Midbrain (tissue), 1 donor: ENCODE measurements at places on chromosomes 13 and 19.

DNA sequence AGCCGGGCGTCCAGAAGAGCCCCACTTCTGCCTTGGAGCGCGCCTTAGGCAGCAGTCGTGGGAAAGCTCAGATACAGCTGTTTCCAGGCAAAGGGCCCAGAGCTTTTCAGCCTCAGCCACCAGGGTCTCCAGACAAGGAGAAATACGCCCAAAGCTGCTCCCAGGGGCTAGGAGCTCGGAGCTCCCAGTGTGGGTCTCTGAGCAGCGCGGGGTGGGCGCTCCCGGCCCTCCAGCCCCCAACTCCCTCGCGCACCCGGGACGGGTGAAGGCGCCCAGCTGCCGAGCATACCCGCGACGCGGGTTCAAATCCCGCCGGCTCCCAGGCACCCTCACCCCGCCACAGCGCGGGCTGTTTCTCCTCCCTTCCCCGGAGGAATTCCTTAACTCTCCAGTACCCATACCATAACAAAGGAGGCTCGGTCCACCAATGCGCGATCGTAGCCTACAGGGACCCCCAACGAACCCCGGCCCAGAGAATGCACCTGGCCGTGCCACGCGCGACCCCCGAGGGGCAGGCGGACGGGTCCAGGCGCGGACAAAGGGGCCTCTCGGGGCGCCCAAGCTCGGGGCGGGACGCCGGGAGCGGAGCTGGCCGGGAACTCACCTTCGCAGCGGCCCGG lies 507 bp downstream of the COL4A1 start:
- no peak for DNase-seq

GRCh38 chr19:21117041-21117907 lies 24.6 kb upstream of the ZNF431 start:
- DNase-seq, result no peak

- no peak for DNase-seq
Observed at GRCh38 chr13:100773923-100774663, 99.5 kb upstream of the TMTC4 start.

GRCh38 chr19:3115916-3116602 lies 19.8 kb upstream of the GNA15 start:
- DNase-seq, result no peak

GRCh38 chr13:31595563-31595962 lies 143.8 kb upstream of the RXFP2 start:
- no peak for DNase-seq

- no peak for DNase-seq
Observed at GRCh38 chr13:93217721-93218261, 8.8 kb upstream of the GPC6 start.

- DNase-seq, result no peak
Observed at GRCh38 chr19:30148803-30149202, 206.8 kb downstream of the URI1 start.

DNA sequence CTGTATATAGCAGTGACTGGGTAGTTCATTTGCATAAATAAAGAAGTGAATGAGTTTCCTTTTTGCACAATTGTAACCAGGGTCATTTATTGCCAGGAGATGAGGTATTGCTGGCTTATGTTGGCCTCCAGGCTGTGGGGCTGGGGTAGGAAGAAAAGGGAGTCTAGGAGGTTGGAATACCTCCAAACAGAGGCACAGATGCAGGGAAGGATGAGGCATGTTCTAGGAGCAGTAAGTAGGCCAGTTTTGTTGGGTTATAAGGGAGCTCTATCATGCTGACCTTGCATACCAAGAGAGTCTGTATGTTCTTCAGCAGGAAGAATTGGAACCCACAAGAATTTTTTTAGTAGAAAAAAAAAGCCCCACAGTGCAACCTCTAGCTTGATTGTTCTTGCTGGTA lies 17.2 kb upstream of the CYSLTR2 start:
- no peak for DNase-seq

DNA sequence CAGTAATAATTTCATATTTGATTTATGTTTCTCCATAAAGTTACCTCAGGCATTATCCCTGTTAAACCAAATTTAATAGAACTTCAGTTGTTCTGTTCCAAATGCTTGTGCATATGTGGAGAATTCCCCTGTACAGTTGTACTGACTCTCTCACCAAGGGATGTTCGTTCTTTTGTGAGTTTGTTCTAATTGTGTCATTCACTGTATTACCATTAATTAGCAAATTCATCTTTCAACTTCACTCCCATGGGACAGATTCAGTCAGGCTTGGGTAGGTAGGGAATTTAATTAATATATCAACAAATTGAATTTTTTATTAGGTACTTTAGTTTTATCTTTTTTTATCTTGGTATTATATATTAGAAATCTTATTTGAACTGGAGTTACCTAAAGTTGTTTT lies 265.4 kb downstream of the DCT start:
- DNase-seq, result no peak

DNA sequence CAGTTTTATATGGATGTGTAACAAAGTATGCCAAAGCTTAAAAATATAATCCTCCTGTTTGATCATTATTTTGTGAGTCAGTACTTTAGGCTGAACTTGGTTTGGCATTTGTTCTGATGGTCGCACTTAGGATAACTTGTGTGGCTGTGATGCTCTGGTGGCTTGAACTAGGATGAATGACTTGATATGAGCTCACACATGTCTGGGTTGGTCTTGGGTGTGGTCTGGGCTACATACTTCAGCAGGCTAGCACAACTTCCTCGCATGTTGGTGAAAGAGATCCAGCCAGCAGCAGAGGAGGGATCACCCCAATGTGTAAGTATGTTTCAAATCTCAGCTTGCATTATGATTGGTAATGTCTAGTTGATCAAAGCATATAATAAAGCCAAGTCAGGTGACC lies 969.1 kb upstream of the PCDH9 start:
- DNase-seq, result no peak

- DNase-seq, result no peak
Observed at GRCh38 chr19:7888826-7889217, 512 bp downstream of the LRRC8E start.

- no peak for DNase-seq
Observed at GRCh38 chr13:110811771-110812120, 98.2 kb downstream of the ING1 start.

- DNase-seq, result no peak
Observed at GRCh38 chr19:56132316-56132822, 8.7 kb upstream of the ZNF444 start.

DNA sequence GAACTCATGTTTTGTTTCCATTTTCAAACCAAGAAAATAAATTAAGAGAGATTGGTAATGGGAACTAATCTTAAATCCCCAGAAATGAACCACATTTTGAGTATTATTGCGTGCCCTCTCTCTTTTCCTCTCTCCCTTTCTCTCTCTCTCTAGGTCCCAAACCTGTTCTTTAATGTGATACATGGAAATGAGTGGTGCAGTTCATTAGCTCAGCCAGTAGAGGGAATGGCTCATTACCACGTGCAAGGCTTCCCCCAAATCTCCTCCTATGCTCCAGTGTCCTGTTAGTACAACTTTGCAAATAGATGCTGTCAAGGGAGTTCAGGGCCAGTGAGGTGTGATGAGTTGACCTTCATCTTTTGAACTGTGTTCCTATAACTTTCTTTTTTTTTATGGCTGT lies 178.4 kb downstream of the FGF9 start:
- no peak for DNase-seq

DNA sequence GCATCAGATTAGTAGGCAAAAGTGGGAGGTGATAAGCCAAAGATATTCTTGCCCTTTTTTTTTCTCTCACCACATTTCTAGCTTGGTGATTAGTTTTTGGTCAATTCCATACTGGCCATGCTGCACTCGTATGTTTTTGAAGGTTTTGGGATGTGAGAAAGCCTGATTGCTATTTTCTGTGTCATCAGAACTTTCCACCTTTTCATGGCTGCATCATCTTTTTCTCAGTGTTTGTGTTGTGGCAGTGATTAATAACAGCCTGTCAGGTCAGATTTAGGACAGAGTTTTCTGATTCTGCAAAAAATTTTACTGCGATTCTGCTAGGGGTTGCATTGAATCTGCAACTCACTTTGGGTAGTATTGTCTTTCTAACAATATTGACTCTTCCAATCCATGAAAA lies 32.9 kb downstream of the PSG1 start:
- DNase-seq, result no peak

GRCh38 chr13:58908019-58908679 lies 1255.6 kb downstream of the DIAPH3 start:
- DNase-seq, result no peak

DNA sequence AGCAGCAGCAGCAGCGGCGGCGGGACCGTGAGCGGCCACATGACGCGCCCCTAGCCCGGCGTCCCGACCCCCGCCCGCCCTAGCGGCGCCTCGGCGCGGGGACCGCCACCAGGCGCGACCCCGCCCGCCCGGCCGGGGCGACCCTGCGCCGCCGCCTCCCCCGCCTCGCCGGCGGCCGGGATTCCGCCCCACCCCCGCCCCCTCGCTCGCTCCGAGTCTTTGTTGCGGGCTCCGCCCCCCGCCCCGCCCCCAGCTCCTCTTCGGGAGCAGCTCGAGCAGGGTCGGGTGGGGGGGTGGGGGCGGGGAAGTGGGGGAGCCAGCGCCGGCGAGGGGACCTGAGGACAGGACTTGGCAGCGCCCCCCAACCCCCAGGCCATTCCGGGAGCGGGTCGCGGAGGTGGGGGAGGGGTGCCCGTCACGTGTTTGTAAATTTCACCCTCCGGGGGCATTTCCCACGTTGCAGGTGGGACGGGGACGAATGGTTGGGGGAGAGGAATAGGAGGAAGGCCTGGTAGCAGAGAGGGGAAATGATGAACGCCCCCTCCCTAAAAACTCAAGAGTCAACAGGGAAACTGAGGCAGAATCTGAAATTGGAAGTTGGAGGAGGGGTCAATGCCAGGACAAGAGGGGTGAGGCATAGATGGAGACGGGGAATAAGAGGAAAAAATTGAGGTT lies at the start of gene OLFM2:
TSS of gene OLFM2 (minus strand) at position 190 of the 675 bp plus-strand sequence. CDS start at position 41, 149 bp downstream.
- peak; percentile 14 for DNase-seq

GRCh38 chr13:29903996-29904395 lies 53.6 kb upstream of the UBL3 start:
- DNase-seq, result no peak

- DNase-seq, result no peak
Observed at GRCh38 chr13:31096654-31097302, 64.9 kb downstream of the HSPH1 start.

DNA sequence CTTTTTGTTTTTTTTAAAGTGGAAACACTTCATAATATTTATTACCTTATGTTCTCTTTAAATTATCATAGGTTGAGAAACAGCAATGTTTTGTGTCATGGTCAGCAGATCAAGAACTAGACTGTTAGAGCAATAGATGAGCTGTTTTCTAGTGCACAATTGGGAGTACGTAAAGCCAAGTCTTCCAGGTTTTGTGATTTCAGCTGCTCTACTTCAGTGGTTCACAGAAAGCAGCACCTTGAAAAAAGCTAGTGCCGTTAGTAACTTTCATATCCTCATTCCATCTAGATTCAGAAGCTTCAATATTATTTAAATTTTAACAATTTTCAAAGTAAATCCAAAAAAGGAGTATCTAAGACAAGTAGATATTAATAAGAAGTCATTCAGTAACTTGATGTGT lies 1.9 kb downstream of the GPR18 start:
- no peak for DNase-seq

GRCh38 chr13:21020581-21020980 lies 40.8 kb downstream of the LATS2 start:
- no peak for DNase-seq

DNA sequence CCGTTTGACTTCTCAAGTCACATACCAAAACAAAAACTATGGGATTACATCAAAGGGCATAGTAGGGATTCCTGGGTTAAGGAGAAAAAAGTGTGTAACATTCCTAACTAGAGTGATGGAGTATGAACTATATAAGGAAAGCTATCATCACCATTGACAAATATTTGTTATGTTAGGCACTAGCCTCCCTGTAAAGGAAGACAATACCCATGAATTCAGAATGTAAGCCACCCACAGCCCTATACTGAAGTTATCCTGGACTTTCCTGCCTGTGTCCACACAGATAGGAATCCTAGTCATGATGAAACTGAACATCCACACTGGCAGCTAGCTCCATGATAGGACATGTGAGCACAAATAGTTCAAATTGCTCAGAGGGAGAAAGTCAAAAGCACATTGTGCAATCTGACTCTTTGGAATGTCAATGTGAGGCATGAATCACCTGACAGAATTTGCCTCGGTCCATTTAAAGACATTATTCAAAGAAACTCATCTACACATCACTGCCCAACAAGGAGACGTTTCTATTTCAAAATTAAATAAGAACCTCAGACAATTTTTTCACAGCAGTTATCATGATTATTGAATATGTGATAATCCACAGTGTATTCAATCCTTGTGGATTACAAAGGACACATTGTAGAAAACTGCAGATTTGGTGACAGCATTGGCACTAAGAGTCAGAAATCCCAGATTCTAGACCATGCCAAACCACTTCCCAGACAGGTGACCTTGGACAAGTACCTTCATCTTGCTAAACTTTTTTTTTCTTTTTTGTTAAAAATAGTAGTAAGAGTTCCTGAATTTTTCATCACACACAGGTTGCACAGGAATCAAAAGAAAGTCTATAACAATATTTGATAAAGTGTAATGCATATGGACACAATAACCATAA lies 529.3 kb downstream of the IRS2 start:
- no peak for DNase-seq

DNA sequence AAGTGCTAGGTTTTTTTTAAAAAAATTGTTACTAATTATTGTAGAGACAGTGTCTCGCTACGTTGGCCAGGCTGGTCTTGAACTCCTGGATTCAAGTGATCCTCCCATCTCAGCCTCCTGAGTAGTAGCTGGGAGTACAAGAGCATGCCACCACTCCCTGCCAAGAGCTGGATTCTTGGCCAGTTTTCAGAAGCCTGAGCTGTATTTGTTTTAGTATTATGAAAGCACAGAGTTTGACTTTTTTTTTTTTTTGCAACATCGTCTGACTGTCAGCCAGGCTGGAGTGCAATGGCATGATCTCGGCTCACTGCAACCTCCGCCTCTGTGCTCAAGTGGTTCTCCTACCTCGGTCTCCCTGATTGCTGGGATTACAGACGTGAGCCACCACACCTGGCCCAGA lies 7.0 kb downstream of the ARMC6 start:
- DNase-seq, result no peak

- DNase-seq, result no peak
Observed at GRCh38 chr19:53193535-53194222, 521 bp upstream of the ZNF665 start.

GRCh38 chr13:25679936-25680335 lies 308.2 kb downstream of the ATP8A2 start:
- DNase-seq, result no peak

DNA sequence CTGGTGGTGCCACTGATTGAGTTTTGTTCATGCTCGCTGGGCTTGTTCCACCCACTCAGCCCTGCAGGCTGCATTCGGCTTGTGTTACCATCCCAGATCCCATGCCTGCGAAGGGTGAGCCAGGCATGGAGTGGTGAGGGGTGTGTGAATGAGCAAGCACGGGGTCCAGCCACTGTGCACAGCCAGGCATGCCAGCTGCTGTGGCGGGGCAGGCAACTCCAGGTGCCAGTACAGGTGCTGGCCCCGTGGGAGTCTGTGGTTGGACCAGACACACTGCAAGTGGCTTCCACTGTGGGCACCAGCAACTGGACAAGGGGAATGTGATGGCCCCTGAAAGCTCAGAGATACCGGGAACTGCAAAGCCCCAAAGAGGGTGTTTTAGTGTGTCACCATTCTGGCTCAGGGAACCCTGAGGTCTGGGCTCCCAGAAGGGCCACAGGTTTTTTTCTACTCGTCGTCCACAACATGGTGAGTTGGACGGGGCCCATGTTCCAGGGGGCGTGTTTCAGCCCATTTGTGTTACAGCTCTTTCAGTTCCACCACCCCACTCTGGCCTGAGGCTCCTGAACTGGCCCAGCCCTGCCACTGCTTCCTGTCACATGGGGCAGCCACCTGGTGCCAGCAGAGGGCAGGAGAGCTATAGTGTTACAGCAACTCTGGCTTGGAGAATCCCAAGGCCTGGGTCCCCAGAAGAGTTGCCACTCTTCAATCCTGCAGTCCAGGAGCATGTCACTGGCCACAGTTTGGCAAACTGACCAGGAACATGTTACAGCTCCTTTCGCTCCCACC lies 217.0 kb upstream of the OBI1 start:
- no peak for DNase-seq
